ENCODE measurements at places on chromosomes 4 and X.

DNA sequence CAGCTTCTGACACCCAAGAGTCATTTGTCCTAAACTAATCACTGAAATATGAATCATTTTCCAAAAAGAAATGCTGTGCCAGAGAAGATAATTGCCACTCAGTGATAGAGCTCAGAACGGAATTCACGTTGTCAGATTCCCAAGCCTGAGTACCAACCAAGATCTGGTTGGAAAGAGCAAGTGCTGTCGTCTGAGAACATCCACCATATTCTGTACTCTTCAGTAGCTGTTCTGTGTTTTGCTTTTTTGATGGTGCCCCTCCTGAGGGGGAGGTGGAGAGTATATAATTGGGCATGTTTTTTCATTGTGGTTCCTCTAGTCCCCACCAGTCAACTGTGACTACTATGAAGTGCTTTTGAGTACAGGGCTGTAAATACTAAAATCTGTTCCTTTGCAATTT is 13.2 kb downstream of the RUFY3 start:
- no peak for DNase-seq

DNA sequence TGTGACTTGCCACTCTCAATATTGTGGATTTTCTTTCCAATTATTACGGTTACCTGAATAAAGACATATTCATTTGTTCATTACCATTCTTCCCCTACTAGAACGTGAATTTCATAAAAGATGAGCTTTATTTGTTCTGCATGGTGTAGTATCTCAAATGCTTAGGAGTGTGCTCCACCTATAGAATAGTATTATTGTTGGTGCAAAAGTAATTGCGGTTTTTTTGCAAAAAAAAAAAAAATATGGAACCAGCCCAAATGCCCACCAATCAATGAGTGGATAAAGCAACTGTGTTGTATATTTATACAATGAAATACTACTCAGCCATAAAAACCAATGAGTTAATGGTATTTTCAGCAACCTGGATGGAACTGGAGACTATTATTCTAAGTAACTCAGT is 525.5 kb upstream of the PRKX start:
- DNase-seq = no peak

DNA sequence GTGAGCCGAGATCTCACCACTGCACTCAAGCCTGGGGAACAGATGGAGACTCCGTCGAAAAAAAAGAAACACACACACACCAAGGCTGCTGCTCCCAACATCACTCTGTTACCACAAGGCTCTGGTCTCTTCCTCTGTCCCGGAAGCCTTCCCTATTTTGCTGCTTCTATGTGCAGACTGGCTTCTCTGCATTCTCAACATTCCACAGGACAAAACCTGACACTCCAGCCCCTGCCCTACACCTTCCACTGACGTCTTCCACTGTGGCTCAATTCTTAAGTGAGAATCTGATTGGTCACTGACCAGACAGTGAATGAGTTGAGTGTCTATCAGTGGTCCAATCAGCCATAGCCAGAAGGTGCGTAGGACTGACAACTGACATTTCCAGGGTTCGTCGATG is 5.9 kb downstream of the ODAPH start:
- peak; percentile 29 for DNase-seq

DNA sequence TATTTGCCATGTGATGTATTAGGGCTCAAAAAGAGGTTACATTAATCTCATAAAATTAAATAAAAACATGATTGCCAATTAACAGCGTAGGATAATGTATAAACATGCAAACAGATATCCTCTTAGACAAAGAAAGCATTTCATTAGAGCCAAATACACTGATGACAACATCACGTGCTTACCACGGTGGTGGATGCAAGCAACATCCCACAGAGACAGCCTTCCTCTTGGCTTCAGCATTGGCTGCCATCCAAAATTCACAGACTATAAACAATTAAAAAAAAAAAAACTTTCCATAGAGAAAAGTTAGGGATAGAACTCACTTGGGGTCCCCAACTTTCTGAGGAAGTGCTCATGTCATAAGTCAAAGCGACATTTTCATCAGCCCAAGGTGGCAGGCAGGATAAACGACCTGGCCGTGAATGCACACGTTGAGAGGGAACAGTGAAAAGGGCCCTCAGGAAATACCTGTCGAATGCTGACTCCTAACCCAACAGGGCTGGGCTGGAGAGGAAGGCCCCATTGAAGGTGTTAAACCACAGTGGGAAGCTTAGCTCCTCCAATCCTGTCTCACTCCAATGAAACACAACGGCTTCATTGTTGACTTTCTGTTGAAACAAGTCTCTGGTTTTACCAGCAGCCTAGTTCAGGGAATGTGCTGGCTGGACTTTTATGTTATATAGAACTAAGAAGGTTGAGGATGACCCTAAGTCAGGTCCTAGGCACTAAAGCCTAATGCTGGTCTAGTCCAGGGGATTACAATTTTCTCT is 48.4 kb downstream of the IDS start:
- DNase-seq = peak; percentile 12

GRCh38 chr4:151324752-151325110 is 674 bp downstream of the SH3D19 start:
- DNase-seq = peak; percentile 49

DNA sequence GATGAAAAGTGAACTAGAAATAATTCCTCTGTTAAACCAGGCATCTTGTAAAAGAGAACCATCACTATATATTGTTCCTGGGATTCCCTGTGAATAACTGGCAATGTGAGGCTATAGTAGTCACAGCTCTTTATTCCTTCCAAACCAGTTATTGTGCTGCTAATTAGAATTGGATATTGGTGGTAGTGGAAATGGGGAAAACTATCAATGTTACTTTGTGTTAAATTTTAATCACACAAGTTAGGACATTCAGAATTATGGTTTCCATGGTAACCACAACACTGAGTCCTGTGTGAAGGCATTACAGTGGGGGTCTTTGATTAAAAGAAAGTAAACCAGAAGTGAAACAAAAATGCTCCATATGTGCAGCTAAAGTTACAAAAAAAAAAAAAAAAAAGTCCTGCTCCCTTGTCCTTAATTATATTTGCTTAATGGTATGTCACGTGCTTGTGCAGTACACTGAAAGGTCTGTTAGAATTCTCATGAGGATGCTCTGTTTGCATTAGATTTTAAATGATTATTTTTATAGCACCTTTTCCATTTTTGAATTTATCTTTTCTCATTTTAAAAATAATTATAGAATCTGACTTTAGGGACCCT is 200.4 kb downstream of the ADGRL3 start:
- DNase-seq = no peak

DNA sequence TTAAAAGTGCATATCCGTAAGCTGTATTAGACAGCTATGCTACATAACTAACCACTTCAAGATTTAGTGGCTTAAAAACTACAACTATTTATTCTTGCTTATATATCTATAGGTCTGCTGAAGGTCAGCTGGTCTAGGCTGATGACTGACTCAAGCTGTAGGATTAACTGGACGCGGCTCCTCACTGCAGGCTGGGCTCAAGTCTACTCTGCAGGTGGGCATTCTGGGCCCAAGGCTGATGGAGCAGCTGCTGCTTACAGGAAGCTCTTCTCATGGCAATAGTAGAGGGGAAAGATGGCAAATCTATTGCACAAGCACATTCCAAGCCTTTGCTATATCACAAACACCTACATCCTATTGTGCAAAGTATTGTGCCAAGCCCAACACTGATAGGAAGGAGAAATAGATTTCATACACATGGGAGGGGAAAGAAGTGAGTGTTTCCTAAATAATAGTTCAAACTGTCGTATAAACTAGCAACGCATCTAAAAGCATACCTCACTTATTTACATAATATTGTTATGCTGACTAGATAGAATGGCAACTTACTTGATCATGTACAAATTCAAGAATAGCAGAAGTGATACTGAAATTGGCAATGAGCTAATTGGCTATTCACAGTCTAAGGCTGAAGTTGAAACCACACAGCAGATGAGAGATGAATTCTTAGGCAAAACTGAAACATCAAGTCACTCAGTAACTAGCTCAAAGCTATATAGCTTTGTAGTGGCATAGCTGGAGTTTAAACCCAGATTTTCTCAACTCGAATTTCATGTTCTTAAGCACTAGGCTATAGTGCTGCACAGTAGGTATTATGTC is 263.8 kb downstream of the NKX6-1 start:
- DNase-seq = no peak

DNA sequence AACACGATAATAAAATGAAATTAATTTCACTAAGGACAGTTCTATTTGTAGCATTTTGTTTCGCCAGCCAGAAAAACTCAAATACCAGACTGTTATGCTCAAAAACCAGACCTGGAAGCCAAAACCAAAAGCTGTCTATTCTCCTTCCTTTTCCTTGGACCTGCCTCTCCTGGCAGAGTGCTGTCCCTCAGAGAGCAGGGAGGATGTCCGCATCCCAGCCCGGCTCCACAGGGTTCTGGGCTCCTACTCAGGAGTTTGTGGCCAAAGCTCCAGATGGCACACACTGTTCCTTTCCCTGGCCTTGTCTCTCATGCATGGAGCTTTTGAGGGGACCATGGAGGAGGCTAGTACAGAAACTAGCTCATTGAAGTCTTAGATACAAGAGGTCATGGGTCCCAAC is 41.9 kb upstream of the C1QTNF7 start:
- no peak for DNase-seq

- DNase-seq = no peak
Measured at GRCh38 chr4:7006411-7006810, 36.8 kb upstream of the TADA2B start.

- DNase-seq = peak; percentile 60
Measured at GRCh38 chr4:125826801-125827695, 512.3 kb downstream of the FAT4 start.

DNA sequence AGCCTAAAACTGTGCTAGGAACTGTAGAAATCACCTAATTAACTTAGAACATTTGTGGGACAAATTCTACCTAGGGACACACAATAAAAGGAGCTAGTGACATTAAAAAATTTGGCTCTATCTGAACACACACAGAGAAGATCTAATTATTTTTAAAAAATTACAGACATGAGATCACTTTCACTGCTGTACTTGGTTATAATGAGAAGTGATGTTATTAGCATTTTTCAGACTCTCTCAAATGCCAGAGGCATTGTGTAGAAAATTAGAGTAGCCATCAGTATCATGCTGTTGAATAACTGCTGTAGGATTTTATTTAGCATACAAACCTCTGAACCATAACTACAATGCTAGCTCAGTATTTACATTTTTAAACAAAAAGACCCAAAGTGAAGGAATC is 109.1 kb upstream of the ANK2 start:
- no peak for DNase-seq

- peak; percentile 27 for DNase-seq
Measured at GRCh38 chrX:110665223-110666002, 130.2 kb downstream of the CHRDL1 start.

DNA sequence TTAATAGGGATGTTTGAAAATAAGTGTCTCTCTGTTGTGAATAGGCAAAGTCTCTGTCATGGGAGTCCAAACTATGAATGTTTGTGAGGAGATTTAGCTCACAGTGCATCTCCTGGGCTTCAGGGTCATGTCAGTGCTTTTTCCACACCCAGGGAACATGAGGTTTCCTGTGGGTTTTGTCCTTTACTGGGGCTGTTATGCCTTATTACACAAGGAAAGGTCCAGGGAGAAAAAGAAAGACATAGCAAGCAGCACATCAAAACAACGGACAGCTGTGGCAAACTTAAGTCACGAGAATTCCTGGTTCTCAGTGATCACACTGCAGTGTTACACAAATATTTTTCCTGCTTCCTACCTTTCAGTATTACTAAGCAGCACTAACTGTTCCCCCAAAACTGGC is 99.4 kb downstream of the MBNL3 start:
- DNase-seq = no peak

DNA sequence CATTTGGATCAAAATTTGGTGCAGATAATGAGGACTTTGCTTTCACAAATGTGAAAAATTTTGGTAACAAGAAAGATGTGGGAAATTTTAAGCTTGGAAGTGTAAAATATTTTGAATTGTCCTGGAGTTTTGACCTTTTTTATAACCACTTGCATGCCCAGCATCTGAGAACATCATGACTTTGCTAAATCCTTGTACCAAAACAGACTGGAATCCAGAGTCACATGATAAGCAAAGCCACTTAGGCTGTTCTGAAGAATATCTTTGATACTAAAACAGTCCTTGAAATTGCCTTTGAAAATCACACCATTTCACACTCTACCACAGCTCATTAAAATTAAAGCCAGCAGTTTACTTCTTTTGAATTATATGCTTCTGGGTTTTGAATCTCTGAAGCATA is 2.5 kb upstream of the PPM1K start:
- DNase-seq = no peak

GRCh38 chr4:67915400-67915966 is 31.7 kb upstream of the TMPRSS11D start:
- DNase-seq = no peak

Data from fibroblast of skin of right biceps (primary cell).